ENCODE measurements at places on chromosomes 1 and 21.

GRCh38 chr1:209619696-209620486 is 32.3 kb downstream of the LAMB3 start:
- DNase-seq: no peak

- no peak for DNase-seq
Observed at GRCh38 chr1:150981805-150982712, at the start of gene ANXA9. TSS of gene ANXA9 (plus strand) at chr1:150982292. CDS start at chr1:150983106, 814 bp downstream.

DNA sequence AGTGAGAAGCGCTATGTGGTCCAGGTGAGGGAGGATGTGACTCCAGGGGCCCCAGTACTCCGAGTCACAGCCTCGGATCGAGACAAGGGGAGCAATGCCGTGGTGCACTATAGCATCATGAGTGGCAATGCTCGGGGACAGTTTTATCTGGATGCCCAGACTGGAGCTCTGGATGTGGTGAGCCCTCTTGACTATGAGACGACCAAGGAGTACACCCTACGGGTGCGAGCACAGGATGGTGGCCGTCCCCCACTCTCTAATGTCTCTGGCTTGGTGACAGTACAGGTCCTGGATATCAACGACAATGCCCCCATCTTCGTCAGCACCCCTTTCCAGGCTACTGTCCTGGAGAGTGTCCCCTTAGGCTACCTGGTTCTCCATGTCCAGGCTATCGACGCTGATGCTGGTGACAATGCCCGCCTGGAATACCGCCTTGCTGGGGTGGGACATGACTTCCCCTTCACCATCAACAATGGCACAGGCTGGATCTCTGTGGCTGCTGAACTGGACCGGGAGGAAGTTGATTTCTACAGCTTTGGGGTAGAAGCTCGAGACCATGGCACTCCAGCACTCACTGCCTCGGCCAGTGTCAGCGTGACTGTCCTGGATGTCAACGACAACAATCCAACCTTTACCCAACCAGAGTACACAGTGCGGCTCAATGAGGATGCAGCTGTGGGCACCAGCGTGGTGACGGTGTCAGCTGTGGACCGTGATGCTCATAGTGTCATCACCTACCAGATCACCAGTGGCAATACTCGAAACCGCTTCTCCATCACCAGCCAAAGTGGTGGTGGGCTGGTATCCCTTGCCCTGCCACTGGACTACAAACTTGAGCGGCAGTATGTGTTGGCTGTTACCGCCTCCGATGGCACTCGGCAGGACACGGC is 2.2 kb downstream of the CELSR2 start:
- no peak for DNase-seq

- DNase-seq: no peak
Observed at GRCh38 chr1:101002551-101002950, 23.0 kb downstream of the DPH5 start.

DNA sequence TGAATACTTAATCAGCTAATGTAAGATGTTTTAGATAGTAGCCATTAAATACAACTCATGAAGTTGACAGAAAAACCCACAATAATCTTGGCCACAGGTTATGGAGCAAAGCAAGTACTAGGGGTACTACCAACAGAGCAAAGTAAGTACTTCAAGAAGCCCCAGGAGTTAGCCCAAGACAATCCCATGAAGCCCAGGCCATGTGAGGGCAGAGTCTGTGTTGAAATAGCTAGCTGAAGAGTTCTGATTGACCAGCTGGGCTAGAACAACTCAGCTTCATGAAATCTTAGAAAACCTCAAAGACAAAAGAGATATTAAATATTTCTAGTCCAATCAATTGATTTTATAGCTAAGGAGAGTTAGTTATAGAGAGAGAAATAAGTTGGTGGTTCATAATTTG is 212.9 kb upstream of the HOOK1 start:
- DNase-seq: no peak
